Stimulated activated CD4-positive, alpha-beta T cell treated with anti-CD3 and anti-CD28 coated beads, Interleukin-2, amount 100 ng/mL, for 24 hours (primary cell): ENCODE measurements at places on chromosomes 11 and 22.

- DNase-seq, result no peak
These were observed 45.4 kb upstream of the ANO3 start for GRCh38 chr11:26286472-26287066.

DNA sequence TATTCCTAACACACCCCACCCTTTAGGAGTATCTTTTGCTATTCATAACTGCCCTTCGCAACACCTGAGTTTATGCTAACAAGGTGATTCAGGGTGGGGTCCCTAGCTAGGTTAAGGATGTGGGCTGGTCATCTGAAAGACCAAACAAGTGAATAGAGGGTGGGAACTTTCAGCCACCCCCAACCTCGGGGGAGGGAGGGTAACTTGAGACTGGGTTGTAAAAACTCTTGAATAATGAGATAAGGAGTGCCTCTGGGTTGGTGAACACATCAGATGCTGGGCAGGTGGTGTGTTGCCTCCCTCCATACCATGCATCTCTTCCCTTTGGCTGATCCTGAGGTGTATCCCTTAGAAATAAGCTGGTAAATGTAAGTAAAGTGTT lies 111.5 kb downstream of the SWAP70 start:
- no peak for DNase-seq

DNA sequence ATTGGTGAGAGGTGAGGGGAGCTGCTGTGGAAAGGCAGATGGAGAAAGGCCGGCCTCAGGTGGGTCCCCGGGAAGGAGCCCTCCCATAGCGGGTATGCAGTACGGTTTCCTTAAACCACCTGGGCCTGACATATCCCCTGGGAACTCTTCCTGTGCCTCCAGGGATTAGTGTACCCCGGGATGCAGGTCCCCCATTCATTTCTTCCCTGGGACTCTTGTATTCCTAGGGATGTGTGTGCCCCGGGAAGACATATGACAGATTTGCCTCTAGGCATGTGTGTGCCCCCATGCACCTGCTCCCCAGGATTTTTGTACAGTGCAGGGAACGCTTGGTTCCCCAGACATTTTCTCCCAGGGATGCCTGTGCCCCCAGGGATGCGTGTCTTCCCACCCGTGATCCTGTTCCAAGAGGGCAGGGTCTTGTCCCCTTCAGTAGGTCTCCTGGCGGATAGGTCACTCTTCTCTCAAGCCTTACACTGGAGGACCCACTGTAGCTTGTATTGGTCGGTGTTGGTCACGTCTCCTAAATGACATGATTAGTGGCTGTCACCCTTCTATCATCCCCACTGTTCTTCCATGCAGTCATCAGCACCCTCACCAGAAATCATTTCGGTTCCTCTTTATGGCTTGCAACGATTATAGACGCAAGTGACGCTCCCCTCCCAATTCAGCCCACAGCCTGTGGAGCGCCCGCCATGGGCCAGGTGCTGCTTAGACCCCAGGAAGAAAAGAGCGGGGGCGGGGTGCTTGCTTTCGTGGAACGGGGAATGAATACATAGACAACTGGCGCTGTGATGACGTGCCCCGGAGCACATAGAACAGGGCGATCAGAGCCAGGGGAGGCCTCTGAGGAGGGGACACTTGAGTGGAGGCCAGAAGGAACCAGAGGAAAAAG lies 1.3 kb downstream of the PARVB start:
- no peak for DNase-seq

DNA sequence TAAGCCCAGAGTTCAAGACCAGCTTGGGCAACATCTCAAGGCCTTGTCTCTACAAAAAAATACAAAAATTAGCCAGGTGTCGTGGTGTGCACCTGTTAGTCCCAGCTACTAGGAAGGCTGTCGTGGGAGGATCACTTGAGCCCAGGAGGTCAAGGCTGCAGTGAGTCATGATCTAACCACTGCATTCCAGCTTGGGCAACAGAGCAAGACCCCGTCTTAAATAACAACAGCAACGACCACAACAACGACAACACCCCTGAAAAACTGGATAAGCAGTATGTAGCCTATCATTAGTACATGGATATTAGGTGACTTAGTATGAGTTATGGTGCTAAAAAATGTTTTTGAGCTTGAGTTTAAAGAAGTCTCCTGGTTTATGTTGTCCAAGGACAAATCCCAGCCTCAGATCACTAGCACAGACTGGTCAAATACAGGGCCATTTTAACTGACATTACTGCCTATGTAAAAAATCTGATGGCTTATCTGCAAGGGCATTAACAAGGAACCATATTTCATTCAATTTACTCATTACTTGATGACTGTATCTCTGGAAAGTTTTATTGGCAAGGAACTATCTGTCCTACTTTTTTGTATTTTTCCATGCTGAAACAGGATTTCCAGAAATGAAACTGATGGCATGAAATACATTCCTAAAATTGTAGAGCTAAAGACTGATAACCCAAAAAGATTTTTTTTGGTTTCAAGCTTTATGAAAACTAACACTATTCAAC lies 23.4 kb downstream of the C2CD3 start:
- no peak for DNase-seq

DNA sequence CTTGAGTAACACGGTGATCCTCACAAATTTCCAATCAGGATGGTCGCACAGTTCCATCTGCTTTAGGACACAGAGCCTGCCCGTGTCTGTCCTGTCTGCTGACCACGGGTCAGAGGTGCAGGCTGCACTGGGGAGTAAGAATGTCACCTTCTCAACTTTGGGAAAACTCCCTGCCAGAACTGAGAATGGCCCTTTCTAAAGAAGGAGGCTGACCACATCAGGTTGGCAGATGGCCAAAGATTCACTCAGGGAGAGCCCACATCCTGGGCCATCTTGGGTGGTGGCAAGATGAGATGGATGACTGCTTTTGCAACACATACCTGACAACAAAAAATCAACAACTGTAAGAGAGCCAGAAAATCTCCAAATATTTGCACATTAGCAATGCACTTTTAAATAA lies 101.9 kb downstream of the IGLL1 start:
- DNase-seq, result no peak

DNA sequence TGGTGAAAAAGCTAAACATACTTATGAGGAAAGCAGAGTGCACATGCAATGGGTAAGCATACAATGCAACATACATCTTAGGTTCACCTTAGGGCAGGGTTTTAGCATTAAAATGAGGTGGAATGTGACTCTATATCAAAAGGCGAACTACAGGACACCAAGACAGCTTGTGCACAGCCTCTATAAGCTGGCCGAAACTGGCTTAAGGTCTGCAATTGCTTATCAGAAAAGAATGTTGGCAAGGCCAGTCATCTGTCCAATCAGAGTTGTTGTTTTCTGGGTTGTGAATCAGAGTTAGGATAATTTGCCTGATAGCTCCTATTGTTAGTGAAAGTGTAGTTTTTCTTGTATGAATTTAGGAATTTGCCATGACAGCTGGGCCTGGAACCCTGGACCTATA lies 76.5 kb downstream of the LRRC4C start:
- DNase-seq, result no peak

GRCh38 chr11:64643256-64643881 lies 52.3 kb downstream of the SLC22A12 start:
- DNase-seq, result no peak

DNA sequence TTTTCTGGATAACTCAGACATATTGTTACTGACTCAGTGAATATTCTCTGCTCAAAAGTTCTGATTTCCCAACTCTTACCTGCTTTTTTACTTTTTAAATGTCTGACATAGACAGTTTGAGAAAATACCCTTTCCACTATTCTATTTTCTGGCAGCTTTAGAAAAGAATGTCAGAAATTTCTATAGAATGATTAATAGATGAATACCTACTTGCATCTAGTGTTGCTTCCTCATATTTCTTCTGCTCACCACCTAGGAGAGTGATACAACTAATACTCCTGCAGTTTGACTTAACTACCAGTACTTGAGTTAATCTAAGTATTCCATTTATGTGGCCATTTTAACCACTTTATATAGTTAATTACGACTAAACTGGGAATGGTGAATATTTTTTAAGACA lies 55.2 kb downstream of the KDM2A start:
- DNase-seq, result no peak

DNA sequence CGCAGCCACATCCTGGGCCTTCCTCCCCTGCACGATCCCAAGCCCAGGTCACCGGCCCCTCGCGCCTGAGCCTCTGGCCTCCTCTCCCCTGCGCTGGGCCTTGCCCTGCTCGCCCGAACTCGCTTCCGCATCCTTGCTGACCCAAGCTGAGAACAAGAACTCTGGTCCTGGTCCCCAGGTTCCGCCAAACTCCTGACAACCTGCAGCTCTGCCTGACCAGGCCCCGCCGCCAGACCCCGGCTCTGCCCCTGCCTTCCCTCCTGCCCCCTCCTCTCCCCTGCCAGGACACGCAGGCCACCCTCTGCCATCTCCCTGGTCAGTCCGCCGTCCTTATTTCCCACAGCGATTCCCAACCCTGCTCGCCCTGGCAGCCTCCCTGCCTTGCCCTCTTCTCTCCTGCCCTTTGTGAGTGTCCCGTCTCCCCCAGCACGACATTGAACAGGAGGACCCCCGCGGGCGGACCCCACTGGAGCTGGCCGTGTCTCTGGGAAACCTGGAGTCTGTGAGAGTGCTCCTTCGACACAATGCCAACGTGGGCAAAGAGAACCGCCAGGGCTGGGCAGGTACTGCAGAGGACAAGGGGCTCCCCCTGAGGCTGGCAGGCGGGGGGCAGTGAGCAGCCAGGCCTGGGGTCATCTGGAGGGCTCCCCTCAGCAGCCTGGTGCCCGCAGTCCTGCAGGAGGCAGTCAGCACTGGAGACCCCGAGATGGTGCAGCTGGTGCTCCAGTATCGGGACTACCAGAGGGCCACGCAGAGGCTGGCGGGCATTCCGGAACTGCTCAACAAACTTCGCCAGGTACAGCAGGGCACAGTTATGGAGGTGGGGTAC lies 762 bp downstream of the ANKRD13D start:
- DNase-seq, result no peak

DNA sequence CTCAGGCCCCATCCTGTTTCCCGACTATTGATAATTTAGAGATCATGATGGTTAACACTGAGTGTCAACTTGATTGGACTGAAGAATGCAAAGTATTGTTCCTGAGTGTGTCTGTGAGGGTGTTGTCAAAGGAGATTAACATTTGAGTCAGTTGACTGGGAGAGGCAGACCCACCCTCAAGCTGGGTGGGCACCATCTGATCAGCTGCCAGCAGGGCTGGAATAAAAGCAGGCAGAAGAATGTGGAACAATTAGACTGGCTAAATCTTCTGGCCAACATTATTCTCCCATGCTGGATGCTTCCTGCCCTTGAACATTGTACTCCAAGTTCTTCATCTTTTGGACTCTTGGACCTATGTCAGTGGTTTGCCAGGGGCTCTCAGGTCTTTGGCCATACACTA lies 1170.0 kb upstream of the CNTN5 start:
- no peak for DNase-seq

DNA sequence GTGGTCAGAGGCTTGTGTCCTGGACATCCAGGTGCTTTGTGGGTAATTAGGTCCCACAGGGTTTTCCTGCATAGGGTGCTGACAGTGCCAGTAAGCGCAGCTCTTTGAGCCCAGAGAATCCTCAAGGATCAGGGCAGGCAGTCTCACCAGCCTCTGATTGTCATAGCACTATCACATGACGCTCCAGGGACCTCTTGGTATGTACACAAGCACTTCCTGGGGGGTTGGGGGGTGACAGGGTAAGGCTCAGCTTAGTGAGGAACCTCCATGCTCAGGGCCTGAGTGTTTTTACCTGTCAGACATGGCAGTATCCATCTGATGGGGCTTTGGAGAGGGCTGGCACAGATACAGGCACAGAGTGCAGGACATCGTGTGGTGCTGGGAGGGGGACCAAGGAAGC lies 27.9 kb upstream of the SUSD2 start:
- peak; percentile 39 for DNase-seq
